Bronchial epithelial cell (primary cell): ENCODE measurements at places on chromosomes 12 and 14. TPM values are rescaled to one million over a fixed set of nuclear protein-coding genes. Genes with fewer than 3 reads are reported as not detected.

Gene PPP1CC
- total RNA-seq, result 42.8 and 86.6 TPM in 2 replicates

Gene RHEBL1
- 0.26 and 0.53 TPM in 2 replicates for total RNA-seq

Gene IFNG-AS1
- total RNA-seq, result not detected in 2 replicates

Gene ACIN1
- total RNA-seq, result 45.3 and 45.5 TPM in 2 replicates

Gene NANOG
- not detected in 2 replicates for total RNA-seq

Gene KIF5A
- total RNA-seq, result under 0.01 and 0.26 TPM in 2 replicates

Gene JPH4
- total RNA-seq, result not detected in 2 replicates

Gene LALBA
- not detected in 2 replicates for total RNA-seq

Gene ALDH1L2
- total RNA-seq, result 34.2 and 35.7 TPM in 2 replicates

Gene LHX5
- total RNA-seq, result 0.26 and 0.77 TPM in 2 replicates

Gene SMIM41
- total RNA-seq, result 0.13 and 0.26 TPM in 2 replicates

Gene BAZ2A
- total RNA-seq, result 10.8 and 19.1 TPM in 2 replicates

Gene CLEC2D
- 1.9 and 2.6 TPM in 2 replicates for total RNA-seq

- DNase-seq, result no peak
Measured at GRCh38 chr12:19238540-19238939, 109.0 kb downstream of the PLEKHA5 start.

GRCh38 chr12:89834676-89835075 lies 126.0 kb upstream of the ATP2B1 start:
- no peak for DNase-seq

DNA sequence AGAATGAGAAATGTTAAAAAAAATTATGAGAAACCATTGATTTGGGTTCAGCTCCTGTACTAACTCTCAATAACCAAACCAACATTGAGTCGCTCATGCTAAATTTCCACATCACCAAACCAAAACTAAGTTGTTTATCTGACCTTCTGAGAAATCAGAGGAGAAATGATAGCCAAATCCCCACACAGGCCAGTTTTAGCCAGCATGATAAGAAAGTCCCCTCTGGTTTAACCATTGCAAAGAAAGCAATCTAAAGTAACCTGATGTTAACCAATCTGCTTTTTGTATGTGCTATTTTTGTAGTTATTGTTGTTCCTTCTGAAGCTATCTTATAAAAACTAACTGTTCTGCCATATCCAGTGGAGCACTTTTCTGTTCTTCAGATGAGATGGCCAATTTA lies 599.7 kb downstream of the SLC16A7 start:
- DNase-seq, result no peak

GRCh38 chr12:50185301-50185895 lies 18.2 kb upstream of the CERS5 start:
- DNase-seq, result no peak

DNA sequence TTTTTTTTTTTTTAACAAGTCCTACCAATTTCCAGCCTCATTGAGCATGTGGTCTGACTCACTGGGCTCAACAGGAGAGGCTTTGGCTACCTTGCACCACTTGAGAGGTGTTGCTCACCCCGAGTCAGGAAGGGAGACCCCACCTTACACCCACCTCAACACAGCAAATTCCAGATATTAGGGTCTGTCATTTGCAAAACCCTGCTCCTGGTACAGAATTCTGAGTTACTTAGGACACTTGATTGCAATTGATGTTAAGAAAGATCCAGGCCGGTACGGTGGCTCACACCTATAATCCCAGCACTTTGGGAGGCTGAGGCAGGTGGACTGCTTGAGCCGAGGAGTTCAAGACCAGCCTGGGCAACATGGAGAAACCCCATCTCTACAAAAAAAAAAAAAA lies 14.1 kb downstream of the DGLUCY start:
- no peak for DNase-seq

DNA sequence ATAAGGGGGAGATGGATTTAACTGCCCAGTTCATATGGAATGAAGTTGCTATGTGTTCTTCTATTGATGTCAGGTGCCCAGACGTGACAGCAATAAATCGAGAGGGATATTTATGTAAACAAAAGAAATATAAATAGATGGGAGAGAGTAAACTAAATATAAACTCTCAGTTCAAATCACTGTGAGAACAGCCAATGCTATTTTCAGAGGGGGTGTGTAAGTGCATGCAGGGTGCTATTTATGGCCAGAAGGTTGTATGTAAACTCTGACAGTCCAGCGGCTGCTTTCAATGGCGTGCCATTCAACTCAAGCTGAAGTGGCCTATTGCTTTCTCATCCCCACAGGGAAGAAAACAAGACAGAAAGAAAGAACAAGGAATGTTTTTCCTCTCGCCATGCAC lies 127.2 kb downstream of the KCNA5 start:
- DNase-seq, result no peak

GRCh38 chr14:72906316-72906715 lies 12.4 kb upstream of the DPF3 start:
- DNase-seq, result no peak

- DNase-seq, result peak; percentile 91
Measured at GRCh38 chr12:47249082-47249481, 169.3 kb upstream of the AMIGO2 start.

- DNase-seq, result no peak
Measured at GRCh38 chr12:99911967-99912366, 72.8 kb downstream of the ANKS1B start.

DNA sequence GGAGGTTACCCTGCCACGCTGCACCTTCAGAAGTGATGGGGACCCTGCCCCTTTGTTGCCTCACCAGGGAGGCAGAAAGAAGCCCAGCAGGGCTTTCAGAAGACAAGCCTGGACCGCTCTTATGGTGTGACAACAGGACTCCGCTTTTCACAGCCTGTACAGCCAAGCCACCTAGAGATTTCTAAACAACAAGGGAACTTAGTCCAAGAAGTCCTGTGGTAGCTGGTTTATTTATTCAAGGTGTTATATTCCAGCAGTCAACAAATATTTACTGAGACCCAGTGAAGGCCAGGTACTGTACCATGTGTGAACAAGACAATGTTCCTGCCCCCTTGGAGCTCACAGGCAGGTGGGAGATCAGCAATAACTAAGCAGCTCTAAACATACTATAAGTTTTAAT lies 4.0 kb upstream of the TMEM229B start:
- no peak for DNase-seq

DNA sequence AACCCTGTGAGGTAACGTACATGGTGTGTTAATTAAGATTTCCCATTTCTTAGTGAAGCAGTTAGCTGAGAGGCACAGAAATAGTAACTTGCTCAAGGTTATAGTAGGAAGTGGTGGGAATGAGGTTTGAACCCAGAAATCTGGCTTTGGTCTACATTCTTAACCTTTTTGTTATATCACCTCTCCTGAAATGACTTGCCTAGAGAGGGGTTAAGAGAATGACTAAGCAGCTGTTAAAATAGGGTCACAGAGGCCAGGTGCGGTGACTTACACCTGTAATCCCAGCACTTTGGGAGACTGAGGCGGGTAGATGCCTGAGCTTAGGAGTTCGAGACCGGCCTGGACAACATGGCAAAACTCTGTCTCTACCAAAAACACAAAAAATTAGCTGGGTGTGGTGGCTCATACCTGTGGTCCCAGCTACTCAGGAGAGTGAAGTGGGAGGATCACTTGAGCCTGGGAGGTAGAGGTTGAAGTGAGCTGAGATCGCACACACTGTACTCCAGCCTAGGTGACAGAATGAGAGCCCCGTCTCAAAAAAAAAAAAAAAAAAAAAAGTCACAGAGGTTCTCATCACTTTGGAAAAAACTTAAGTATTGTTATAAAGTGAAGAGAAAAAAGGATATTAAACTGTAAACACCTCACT lies 57.6 kb upstream of the RD3L start:
- DNase-seq, result no peak

DNA sequence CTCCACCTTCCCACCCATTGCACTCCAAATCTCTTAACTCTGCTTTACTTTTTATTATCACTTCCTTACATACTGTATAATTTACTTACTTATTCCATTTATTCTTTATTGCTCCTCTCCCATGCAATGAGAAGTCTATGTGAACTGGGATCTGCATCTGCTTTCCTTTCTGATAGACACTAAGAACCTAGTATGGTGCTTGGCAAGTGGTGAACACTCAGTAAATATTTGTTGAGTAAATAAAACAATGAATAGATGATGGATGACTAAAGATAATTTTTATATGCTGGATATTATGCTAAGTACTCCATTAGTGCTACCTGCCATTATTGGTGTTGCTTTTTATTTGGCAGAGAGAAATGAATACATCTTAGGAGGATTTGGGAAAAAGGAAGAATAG lies 151.0 kb downstream of the TPH2 start:
- no peak for DNase-seq

- peak; percentile 54 for DNase-seq
Measured at GRCh38 chr12:10179776-10180181, 947 bp downstream of the TMEM52B start.

- DNase-seq, result no peak
Measured at GRCh38 chr14:101876555-101876938, 87.8 kb upstream of the DYNC1H1 start.

DNA sequence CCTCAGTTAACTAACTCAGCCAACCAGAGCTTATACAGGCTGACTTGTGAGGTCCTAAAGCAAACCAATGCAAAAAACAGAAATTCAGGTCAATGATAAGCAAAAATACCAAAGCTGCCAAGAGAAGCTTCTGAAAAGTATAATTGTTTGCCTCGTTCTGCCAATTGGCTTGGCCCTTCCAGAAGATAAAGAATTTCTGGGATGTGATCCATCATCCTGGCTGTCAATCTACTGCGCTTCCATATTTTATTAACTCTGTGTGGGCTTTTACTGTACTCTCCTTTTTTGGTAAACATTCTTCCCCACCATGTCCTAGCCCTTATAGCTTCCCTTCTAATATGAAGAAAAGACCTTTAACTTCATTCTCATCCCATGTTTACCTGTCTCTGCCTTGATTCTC lies 387.9 kb downstream of the TMEM117 start:
- no peak for DNase-seq

GRCh38 chr12:43914923-43915468 lies 79.1 kb downstream of the TMEM117 start:
- peak; percentile 18 for DNase-seq

DNA sequence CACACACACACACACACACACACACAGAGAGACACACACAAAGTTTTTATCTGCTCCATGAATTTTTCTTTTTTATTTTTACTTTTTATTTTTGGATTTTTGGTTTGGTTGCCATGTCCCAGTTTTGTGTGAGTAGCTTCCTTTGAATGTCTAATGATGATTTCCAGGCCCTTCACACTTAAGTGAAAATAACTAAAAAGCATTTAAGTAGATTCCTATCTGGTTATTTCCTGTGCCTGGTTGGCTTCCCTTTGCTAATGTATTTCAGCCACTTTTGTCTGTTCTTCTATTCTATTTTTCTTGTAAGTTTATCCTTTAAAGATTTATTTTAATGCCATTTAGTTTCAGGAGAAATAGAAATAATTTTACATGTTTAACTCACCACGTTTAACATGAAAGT lies 755.4 kb downstream of the SLC6A15 start:
- no peak for DNase-seq

- no peak for DNase-seq
Measured at GRCh38 chr12:94379479-94380113, 80.1 kb downstream of the CEP83 start.

DNA sequence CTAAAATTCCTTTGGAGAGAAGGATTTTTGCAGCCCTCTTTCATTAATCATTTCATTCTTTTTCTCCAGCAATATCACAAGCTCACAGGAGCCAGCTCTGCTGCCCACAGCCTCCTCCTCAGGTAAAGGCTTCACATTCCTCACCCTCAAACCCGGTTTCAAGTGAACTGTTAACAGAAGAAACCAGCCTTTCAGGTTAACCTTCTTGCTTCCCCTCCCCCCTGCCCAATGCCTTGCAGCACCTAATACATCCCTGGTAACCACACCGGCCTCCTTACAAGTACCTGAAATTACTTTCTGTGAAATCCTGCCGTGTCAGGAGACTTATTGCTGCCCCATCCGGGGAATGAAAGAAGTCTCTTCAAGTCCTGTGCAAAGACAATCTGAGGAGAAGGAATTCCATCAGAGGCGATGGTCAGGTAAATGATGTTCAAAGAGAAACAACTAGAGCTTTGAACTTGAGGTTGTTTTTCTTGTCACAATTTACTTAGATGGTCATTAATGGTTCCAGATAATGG lies 111.2 kb downstream of the MYRFL start:
- peak; percentile 30 for DNase-seq

DNA sequence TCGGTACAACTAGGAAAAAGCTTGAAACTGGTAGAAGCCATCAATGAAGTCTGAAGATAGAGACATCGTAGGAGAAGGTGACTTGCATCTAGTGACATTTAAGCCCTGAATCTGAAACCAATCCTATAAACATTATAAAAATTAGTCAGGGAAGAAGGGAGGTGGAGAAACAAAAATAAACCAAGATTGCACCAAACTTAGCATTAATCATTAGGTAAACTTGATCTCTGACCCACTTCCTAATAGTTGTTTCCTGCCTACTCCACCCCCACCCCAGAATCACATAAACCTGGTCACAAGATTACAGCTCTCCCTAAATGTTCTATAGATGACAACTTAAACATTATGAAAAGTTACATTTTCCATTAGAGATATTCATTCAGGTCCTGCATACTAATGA lies 40.4 kb downstream of the TSPAN19 start:
- peak; percentile 58 for DNase-seq

- no peak for DNase-seq
Measured at GRCh38 chr14:92546347-92547053, 32.9 kb downstream of the RIN3 start.

GRCh38 chr14:100715803-100716202 lies 10.9 kb upstream of the DLK1 start:
- DNase-seq, result no peak

- no peak for DNase-seq
Measured at GRCh38 chr12:9271875-9272274, 63.7 kb upstream of the PZP start.

DNA sequence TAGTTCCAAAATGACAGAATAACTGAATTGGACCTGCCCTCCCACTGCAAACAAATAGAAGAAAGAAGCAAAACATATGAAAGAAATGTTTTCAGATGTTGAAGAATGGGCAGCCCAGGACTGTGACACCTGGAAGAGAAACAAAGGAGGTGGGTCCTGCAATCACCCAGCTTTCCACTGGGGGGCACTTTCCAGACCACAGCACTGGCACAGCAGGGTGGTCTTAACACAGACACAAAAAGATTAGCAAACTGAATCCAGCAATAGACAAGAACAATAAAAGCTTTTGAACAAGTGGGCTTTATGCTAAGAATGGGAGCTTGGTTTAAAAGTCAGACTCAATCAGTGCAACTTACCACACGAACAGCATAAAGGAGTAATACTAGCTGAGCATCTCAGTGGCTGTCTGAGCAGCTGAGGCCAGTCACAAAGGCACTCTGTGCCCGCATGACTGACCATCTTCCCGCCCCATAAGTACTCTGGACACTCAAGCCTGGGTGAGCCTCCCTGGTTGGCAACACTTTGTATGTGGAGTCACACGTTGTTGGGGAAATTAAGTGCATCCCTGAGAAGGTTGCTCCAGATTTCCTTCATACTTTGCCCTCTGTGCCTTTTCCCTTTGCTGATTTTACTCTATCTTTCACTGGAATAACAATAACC lies 27.7 kb downstream of the JKAMP start:
- DNase-seq, result peak; percentile 5

GRCh38 chr12:175250-175649 lies 38.7 kb downstream of the SLC6A12 start:
- no peak for DNase-seq
